T follicular helper cell (primary cell): ENCODE measurements at places on chromosomes 5 and 9.

DNA sequence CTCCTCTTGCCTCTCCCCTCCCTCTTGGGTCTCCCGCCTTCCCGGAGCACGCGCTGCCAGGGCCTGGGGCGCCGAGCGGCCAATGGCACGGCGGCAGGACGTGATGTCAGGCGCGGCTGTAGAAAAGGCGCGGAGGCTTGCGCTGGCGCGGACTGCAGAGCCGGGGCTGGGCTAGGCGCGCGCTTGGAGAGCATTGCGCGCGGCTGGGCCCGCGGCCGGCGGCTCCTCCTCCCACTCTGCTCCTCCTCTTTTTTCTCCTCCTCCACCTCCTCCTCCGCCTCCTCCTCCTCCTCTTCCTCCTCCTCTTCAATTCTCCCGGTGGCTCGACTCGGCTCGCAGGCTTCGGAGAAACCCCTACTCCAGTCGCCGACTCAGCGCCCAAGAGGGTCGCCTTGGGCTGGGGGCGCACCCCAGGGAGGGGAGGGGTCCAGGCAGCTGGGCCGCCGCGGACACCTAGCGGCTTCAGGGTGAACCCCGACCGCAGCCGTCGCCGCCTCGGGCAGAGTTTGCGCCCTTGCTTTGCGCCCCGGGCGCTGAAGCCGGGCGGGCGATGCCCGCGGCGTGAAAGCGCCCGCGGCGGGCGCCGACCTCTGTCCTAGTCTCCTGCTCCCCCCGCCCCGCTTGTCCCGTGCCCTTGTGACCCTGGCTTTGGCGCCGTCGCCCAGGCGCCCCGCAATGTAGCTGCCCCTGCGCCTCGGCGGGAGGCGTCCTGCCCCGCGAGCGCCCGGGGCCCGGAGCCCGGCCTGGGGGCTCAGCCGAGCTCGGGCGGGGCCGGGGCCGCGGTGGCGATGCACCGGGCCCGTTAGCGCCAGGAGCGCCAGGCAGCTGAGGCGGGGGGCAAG is at the start of gene LHX2:
Gene LHX2 (plus strand): TSS at position 309 of the 842 bp plus-strand sequence. CDS start 581 bp downstream, outside the sequence.
- no peak for DNase-seq

DNA sequence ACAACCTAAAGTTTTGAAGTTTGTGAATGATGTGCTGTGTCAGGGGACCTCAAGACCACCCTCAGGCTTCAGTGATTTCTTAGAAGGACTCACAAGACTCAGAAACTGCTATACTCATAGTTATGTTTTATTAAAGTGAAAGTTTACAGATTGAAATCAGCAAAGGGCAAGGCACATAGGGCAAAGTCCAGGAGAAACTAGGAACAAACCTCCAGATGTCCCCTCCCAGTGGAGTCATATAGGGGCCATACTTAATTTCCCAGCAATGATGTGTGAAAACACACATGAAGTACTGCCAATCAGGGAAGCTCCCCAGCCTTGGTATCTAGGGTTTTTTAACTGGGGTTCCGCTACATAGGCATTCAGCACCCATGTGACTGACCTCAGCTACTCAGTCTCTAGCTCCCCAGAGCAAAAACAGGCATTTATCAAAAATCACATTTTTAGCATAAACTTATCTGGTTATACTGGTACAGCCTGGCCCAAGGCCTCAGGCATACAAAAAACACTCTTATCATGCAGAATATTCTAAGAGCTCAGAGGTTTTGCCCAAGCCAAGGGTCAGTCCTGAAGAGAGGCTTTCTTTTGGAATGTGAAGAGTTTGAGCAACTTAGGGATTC is 74.7 kb upstream of the ANKRD55 start:
- DNase-seq: no peak

GRCh38 chr5:134738963-134739661 is 764 bp downstream of the CAMLG start:
- peak; percentile 6 for DNase-seq

GRCh38 chr5:174601946-174602345 is 122.4 kb upstream of the MSX2 start:
- DNase-seq: no peak

DNA sequence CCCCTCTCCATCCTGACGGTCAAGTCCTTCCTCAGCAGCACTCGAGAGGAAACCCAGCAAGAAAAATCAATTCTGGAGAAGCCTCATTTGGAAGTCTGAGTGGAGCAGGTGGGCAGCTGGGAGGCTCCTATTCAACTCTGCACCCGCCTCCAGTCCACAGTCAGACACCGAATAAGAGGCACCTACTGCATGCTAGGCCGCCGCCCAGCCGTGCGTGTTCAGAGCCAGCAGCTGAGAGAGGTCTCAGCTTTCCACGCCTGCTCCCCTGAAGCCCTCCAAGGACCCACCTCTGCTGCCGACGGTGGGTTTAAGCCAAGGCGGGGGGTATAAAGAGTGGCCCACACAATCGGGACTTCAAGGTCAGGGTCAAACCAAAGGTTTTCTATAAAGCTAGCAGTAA is 41.9 kb downstream of the VAV2 start:
- DNase-seq: no peak

GRCh38 chr9:125651576-125652232 is 55.3 kb downstream of the MAPKAP1 start:
- DNase-seq: no peak

GRCh38 chr9:126147186-126147935 is 179.3 kb upstream of the MVB12B start:
- DNase-seq: no peak
